NCI-H510A (cell line): ENCODE measurements at places on chromosomes 3 and 15.

- DNase-seq: no peak
These were observed 11.0 kb upstream of the C15orf61 start for GRCh38 chr15:67509918-67510317.

DNA sequence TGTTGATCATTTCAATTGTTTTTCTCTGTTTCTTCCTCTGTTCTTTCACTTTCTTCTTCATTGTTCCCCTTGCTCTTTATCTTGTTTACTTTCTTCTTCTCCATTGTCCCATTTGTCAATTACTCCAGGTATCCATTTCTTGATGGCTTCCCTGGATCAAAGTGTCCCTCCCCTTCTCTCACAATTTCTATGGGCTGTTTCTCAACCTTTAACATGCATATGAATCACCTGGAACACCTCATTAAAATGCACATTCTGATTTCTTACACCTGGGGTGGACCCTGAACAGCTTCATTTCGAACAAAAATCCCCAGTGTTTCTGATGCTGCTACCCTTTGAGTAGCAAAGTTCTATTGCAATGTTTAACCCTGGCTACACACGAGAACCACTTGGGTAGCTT is 454.8 kb downstream of the EPHA6 start:
- DNase-seq: no peak

- DNase-seq: no peak
These were observed 119.0 kb upstream of the DLG1 start for GRCh38 chr3:197417441-197417840.

- no peak for DNase-seq
These were observed 27.9 kb upstream of the PRTG start for GRCh38 chr15:55770806-55771205.
